Stimulated activated CD4-positive, alpha-beta T cell treated with anti-CD3 and anti-CD28 coated beads, Interleukin-2, amount 100 ng/mL, for 48 hours (primary cell): ENCODE measurements at places on chromosomes 6 and 20.

GRCh38 chr6:170018422-170018935 is 267.1 kb downstream of the ERMARD start:
- no peak for DNase-seq

GRCh38 chr20:1813101-1813529 is 82.1 kb upstream of the SIRPA start:
- no peak for DNase-seq

DNA sequence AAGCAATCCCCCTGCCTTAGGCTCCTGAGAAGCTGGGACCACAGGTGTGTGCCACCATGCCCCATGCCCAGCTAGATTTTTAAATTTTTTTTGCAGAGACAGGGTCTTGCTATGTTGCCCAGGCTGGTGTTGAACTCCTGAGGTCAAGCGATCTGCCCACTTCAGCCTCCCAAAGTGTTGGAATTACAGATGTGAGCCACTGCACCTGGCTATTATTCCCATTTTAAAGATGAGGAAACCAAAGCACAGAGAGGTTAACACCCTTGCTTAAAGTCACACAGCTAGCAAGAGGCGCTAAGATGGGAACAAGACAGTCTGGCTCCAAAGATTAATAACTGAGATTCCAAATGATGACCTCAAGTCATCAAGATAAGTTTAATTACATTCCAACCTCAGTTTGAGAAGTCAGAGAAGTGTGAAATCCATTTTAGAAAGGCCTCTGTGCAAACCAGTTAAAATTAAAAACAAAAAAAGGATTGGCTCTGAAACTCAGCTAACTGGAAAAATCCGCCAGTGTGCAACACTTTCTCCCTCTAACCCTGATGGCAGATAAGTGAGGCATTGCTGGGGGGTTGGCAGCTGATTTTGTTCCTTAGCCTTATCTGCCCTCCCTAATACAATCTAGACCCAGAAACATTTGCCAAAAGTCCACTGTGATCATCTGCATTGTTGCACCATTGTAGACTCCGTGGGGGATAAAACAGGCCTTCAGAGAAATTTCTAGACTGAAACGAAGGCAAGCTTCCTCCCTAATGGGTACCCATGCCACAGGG is 55.5 kb downstream of the CPNE5 start:
- no peak for DNase-seq

DNA sequence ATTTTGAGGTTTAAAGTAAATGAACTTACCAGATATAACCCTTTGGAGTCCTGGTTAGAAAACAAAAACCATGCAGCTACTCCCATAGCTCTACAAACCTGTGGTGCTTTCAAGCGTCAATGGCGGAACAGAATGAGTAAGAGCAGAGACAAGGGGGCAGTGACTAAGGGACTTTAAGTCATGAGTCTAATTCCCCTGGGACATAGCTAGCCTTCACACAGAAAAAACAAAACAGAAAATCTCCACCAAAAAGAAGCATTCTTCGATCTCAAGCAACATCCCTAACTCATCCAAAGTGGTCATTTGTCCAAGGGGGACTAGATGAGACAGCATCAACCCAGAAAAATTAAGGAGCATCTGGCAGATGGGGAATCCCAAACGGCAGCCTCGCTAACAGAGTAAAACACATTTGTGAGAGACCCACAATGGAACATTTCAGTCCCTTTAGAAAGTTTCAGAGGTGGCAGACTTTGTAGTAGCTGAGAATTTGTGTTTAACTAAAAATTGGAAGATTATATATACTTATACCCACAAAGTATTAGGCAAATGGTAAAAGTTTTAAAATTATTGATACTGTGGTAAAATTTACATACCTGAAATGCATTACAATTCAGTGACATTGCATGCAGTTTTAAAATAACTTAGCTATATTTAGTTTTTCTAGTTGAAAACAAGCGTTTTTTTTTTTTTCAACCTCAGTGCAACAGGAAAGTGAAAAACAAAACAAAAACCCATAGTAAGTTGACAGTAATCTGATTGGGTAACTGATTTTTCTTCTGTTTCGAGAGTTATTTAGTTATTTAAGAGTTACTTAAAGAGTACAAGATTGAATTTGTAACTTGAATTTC is 67.5 kb downstream of the KCNQ5 start:
- no peak for DNase-seq

DNA sequence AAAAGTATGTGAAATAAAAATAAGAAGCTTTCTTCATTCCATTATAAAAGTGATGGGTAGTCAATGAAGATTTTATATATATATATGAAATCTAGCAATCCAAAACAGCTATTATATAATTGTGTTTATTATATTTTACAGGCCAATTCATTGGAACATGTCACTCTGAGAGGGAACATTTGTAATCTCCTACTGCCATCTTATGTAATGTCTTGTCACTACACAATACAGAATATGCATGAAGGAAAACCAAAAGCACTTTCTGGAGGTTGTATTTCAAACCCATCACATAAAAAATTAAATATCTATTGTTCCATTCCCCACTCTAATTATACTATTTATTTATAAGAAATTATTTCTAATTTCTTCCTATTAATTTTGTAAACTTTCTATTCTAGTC is 31.5 kb upstream of the IRAK1BP1 start:
- no peak for DNase-seq

- no peak for DNase-seq
These were observed 172.4 kb downstream of the GJA10 start for GRCh38 chr6:90066697-90067096.

DNA sequence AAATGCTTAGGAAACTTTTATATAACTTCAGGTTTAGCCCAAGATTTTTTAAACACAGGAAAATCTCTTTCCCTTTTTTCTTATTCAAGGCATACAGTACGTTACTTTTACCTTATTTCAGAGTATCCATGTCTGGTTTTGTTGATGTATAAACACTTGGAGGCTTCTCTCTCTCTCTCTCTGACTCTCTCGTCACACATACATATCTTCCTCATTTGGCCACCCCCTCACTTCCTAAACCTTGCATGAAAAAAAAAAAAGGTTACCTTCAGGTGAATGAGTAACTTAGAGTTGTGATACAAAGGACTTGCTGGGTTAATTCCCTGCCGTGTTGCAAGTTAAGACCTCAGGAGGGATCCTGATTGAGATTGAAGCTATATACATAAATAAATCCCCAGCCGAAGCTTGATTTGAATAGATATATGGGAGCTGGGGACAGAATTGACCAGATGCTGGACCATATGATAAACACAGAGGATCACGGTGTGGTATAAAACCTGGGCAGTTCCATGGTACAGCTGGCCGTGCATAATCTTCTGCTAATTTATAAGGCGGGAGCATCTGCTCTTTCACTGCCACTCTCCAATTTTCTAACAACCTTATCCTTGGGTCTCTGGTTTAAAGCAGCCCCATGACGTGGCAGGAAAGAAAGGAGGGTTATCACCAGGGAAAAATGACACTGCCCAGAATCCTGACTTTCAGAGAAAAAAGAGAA is 55.1 kb upstream of the IL20RA start:
- no peak for DNase-seq

DNA sequence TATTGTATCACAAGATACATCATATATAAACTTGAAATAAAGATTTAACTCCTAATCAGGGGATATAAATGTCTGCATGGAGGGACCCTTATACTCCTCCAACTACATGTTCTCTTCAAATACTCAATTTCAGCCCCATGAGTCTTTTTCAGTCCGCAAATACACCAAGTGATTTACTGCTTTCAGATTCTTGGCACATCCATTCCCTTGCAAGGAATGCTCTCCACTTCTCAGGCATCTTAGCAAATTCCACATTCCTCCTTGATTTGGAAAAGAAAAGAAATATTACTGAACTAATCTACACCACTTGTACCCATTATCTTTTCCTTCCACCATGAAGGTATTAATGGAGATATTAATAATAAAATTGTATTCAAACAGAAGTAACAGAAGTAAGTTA is 999.4 kb upstream of the GJE1 start:
- no peak for DNase-seq

- no peak for DNase-seq
These were observed 108.5 kb upstream of the CHD6 start for GRCh38 chr20:41726727-41727126.

DNA sequence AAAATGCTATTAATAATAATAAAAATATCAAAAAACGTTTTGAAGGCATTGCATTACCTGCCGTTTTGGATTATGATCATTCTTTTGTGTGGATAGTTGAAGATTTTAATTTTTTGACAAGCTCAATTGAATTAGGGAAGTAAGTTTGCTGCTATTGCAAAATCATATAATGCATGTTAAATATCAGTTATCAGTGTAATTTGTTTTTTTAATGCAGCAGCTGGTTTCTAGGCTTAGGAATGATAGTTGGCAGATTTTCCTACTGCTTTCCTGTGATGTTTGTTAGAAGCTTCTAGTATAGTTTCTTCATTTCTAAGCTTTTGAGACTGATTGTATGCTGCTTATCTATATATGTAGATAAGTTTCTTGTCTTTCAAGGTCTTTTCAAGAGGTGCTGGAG is 99.0 kb downstream of the JARID2 start:
- DNase-seq, result no peak

DNA sequence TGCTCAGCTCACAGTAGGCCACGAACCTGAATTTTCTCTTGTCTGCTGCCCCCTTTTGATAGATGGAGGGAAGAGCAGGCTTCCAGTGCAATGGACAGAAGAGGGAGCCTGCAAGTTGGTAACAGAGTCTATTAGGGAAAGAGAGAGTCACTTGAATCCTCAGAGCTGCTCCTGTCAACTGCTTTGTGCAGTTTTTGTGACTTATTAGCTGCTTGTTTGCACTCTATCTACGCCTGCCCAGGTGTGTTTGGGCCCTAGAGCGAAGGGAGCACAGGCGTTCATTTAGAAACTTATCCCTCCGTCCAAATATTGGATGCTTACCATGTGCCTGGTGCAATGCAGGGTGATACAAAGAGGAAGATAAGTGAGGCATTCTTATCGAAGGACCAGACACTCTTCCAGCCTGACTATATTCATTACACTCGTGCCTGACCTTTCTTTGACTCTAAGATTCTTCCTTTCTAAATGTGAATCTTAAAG is 11.6 kb upstream of the SLC2A12 start:
- peak; percentile 46 for DNase-seq

GRCh38 chr6:139370283-139370998 is 4.0 kb downstream of the CITED2 start:
- DNase-seq, result no peak

GRCh38 chr20:9146649-9147048 is 77.8 kb downstream of the PLCB4 start:
- DNase-seq, result no peak

DNA sequence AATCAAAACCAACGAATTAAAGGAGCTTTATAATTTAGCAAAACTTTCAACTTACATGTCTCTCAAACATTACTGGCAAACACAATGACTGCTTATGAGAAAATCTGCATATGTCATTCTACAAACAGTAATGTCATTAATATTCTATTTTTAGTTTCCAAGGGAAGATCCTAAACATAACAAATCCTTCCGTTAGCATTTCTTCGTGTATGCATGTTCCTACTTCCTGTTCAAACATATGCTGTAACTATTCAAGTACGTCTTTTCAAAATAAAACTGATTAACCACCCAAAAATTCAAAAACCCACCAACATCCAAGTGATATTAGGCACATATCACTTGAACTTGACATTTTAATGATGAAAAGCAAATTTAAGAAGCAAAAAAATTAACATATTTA is 131.3 kb downstream of the HACE1 start:
- DNase-seq, result no peak

GRCh38 chr20:57806476-57806875 is 96.7 kb upstream of the PMEPA1 start:
- no peak for DNase-seq

DNA sequence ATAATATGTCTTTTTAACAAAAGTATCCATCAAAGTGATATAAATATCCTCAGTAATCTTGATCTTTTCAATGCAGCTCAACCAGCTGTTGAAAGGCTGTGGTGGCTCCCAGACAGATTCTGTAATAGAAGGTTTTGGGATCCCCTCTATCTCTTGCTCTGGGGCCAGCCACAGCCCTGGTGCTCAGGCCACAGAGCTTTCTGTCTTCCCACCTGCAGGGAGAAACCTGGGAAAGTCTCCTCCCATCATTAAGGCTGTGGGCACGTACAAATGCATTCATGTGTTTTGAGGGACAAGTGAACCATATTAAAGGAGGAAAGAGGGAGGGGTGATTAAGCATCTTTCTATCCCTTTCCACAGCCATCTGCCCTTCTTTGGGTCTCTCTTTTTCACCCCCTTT is 183.1 kb downstream of the PRDM13 start:
- DNase-seq, result no peak

DNA sequence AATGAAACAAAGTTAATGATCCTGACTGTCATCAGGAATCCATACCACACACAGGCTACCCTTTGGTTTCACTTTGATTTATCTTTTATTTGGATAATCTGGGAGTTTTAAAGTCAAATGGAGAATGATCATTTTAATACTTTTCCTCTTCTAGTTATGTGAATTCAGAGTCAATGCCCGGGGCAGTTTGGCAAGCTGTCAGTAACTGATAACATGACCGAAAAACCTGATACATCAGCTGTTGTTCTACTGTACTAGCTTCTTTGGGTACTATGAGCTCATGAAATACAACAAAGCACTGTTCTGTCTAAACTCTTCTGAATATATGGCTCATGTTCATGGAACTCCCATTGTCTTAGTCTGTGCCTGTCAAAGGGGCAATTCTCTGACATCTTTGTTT is 30.2 kb downstream of the KLHL31 start:
- no peak for DNase-seq

GRCh38 chr6:159842035-159842434 is 42.0 kb downstream of the PNLDC1 start:
- no peak for DNase-seq

DNA sequence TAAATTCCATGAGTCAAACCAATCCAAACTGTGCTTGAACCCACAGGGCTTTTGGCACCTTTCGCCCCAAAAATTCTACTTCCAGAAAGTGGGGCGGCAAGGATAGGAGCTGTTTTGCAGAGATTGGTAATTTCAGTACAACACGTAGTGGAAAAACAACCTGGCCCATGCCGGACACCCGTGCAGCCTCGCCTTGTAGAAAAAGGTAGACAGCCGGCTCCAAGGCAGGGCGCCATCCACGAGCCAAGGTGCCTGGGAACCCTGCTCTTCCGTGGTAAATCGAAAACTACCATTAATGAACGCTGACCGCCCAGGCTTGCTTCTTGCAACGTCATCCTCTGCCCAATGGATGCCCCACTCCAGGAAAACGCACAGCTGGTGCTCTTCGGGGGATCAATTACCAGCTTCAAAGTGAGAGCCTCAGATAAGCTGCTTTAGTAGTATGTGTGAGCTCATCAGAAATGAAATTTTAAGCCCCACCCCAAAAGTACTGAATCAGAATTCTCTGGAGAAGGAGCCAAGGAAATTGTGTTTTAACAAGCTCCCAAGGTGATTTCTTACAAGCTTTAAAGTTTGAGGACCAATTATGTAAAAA is 1.8 kb downstream of the OOEP start:
- DNase-seq, result no peak

- DNase-seq, result no peak
These were observed 724.2 kb downstream of the CD109 start for GRCh38 chr6:74420221-74420620.

DNA sequence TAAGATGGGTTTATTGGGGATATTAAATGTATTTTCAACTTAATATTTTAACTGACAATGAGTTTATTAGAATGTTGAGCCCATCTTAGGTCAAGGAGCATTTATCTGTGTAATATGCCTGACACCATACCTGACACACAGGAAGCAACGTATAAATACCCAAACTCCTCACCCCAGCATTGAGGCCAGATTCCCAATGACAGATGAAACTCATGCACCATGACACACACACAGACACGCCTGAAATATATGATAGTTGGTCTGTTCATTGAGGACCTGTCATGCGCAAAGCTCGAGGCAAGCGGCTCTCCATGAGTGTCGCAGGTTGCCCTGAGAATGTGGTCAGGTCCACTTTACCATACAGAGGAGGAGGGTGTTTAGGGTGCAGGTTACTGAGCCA is 64.1 kb downstream of the GFOD1 start:
- DNase-seq, result no peak

GRCh38 chr6:92587525-92587924 is 831.8 kb downstream of the EPHA7 start:
- DNase-seq, result no peak
